Karpas-422 (cell line): ENCODE measurements at places on chromosomes 4 and X. TPM values are rescaled to one million over a fixed set of nuclear protein-coding genes. Genes with fewer than 3 reads are reported as not detected.

DNA sequence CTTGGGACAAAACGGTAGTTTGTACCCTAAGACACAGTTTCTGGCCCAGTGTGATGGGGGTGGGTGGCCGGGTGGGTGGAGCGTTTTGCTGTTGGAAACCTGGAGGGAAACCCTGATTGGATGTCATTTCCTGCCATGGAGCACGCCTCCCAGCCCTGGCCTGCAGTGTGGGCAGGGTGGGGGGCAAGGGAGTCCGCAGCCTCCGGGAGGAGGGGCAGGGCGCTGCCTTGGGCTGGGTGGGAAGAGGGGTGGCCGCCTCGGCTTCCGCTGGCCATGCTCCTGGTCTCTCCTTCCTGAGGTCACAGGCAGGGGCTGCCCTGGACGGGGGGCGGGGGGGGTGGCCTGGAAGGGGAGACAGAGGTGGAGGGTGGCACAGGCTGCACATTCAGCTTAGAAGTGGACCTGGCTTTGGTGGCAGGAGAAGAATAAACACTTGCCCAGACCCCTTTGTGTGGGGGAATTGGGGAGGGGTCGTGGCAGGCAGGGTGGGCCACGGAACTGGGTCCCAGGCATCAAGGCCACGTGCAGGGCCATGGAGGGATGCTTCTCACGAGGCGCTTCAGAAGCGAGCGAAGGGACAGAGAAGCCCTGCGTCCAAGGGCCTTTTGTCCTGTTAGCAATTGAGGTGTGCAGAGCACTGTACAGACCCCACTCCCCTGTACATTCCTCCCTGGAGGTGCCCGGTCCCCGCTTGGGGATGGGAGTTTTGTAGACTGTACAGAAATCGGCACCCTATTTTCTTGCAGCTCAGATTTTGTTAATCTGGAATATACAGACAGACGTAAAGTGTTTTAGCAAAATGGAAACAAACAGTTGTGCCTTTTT is 6.2 kb downstream of the NAT8L start:
- no peak overlapping the region for H3K27ac ChIP-seq
- H3K4me3 ChIP-seq, result no peak overlapping the region
- no peaks in the 10 kb centered on the region for H3K27me3 ChIP-seq
- DNase-seq, result no peak
- no peaks in the 10 kb centered on the region for H3K36me3 ChIP-seq
- no peaks in the 10 kb centered on the region for H3K4me1 ChIP-seq

DNA sequence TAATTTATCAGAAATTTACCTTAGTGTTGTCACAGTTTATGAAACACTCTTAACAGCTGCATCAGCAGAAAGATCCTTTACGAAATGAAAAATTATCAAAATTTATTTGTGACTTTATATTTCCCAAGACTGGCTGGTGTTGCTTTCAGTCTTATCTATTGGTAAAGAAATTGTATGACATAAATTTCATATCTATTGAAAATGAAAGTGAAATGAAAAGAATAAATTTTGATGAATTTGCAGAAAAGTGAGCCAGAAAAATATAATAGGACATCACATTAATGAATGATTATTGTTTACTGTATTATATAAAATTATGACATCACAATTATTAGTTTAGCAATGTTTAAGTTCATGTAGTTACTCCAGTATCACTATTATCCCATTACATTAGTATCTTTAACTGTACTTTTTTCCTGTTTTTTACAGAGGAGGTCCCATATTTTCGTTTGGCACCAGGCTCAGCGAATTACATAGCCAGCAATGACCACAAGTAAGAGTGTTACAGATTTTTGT is 13.2 kb upstream of the TMEM165 start:
- no peaks in the 10 kb centered on the region for H3K36me3 ChIP-seq
- no peaks in the 10 kb centered on the region for H3K4me1 ChIP-seq
- no peak for DNase-seq
- no peak overlapping the region for H3K4me3 ChIP-seq
- H3K27ac ChIP-seq, result no peak overlapping the region

- H3K27me3 ChIP-seq, result no peaks in the 10 kb centered on the region
- no peak overlapping the region for H3K27ac ChIP-seq
- H3K4me3 ChIP-seq, result no peak overlapping the region
- no peaks in the 10 kb centered on the region for H3K36me3 ChIP-seq
These were observed 612.0 kb upstream of the ACTRT1 start for GRCh38 chrX:128664211-128664610.

DNA sequence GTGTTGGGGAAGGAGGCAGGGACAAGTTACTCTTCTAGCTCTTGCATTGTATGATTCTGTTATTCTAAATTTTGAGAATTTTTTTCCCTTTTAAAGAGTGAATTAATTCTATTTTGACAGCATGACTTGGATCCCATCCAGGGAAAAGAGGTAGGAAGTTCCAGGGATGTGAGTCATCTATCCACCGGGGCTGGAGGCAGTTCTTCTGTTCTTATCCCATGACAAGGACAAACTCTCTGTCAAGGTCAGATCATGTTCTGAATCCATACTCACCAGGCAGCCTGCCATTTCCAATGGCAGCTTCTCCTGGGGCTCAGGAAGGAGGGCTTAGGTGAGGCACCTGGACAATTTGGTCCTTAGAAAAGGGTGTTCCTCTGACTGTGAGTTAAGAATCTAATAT is 132.0 kb upstream of the MED14 start:
- no peaks in the 10 kb centered on the region for H3K27me3 ChIP-seq
- no peaks in the 10 kb centered on the region for H3K4me1 ChIP-seq
- H3K27ac ChIP-seq, result no peak overlapping the region
- DNase-seq, result no peak

- no peaks in the 10 kb centered on the region for H3K27me3 ChIP-seq
- no peaks in the 10 kb centered on the region for H3K4me1 ChIP-seq
- no peaks in the 10 kb centered on the region for H3K36me3 ChIP-seq
- no peak overlapping the region for H3K4me3 ChIP-seq
- DNase-seq, result no peak
These were observed 108.3 kb downstream of the APBB2 start for GRCh38 chr4:41106081-41106480.

- peaks cover under 1% of the 10 kb centered on the region; the same call in 1 of the 2 replicates for H3K4me1 ChIP-seq
- DNase-seq, result no peak
- no peak overlapping the region for H3K27ac ChIP-seq
These were observed 56.7 kb upstream of the RASSF6 start for GRCh38 chr4:73676861-73677323.

DNA sequence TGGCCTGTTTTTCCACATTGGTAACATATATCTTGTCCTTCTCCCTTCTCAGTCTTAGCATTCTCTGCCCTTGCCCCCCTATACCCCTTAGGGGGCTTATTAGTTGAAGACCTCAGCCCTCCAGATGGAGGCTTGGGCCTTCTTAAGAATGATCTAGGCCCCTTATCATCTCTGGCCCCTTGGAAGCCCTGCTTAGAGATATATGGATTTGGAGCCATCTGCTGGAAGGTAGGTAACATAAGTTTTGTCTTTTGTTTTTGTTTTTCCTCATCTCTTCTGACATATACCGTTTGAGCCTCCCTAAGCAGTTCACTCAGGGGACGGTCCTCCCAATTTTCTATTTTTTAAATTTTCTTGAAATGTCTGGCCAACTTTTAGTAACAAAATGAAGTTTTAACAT is 48.3 kb upstream of the NAP1L2 start:
- H3K36me3 ChIP-seq, result no peaks in the 10 kb centered on the region
- no peak overlapping the region for H3K4me3 ChIP-seq
- peak; percentile 58 for DNase-seq
- no peak overlapping the region for H3K27ac ChIP-seq
- H3K27me3 ChIP-seq, result no peaks in the 10 kb centered on the region
- H3K4me1 ChIP-seq, result no peaks in the 10 kb centered on the region

SPANXC gene
- not detected in 2 replicates for total RNA-seq

ERCC6L gene
- 3.0 and 5.9 TPM in 2 replicates for total RNA-seq

RHOXF2B gene
- not detected in 2 replicates for total RNA-seq
